ENCODE measurements at places on chromosomes 6 and 20.

GRCh38 chr20:40941133-40941610 lies 87.5 kb upstream of the TOP1 start:
- no peak for DNase-seq

DNA sequence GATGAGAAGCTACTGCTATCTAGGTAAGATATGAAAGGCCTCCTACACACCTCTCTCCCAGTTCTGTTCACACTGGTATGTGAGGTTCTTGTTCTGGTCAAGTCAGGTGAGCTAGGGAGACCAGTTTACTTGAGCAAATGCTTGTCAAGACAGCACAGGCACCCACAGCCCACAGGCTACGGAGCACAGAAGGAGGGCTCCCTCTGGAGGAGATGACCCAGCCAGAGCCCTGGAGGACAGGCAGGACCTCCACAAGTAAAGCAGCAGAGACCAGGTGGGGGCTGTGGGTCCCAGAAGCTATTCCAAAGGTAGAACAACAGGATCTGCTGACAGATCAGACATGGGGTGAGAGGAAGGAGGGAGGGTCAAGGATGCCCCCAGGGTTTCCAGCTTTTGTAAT lies 13.2 kb downstream of the MMP24OS start:
- DNase-seq = no peak

- no peak for DNase-seq
Measured at GRCh38 chr6:97289332-97289731, 6.3 kb upstream of the MMS22L start.

- DNase-seq = no peak
Measured at GRCh38 chr20:37416848-37417616, 71.1 kb downstream of the SRC start.

DNA sequence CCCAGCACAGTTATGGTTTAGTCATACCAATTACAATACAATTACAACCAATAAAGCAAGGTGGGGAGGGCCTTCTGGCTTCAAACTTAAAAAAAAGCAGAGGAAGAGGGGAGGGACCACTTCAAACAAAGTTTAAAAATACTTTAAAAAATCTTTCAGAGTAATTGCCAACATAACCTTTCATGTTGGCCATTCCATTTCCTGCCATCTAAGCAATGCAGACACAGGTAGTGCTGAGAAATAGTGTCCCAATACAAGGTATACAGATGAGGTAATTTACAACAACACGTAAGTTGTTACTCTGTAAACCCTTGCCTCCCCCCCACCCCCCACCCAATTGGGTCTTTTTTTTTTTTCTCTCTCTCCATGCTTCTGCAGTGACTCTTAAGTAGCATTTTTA lies 18.8 kb upstream of the TBC1D20 start:
- no peak for DNase-seq

- no peak for DNase-seq
Measured at GRCh38 chr6:154343473-154344308, 12.9 kb downstream of the IPCEF1 start.

- no peak for DNase-seq
Measured at GRCh38 chr20:5416086-5416485, 99.3 kb upstream of the PROKR2 start.

DNA sequence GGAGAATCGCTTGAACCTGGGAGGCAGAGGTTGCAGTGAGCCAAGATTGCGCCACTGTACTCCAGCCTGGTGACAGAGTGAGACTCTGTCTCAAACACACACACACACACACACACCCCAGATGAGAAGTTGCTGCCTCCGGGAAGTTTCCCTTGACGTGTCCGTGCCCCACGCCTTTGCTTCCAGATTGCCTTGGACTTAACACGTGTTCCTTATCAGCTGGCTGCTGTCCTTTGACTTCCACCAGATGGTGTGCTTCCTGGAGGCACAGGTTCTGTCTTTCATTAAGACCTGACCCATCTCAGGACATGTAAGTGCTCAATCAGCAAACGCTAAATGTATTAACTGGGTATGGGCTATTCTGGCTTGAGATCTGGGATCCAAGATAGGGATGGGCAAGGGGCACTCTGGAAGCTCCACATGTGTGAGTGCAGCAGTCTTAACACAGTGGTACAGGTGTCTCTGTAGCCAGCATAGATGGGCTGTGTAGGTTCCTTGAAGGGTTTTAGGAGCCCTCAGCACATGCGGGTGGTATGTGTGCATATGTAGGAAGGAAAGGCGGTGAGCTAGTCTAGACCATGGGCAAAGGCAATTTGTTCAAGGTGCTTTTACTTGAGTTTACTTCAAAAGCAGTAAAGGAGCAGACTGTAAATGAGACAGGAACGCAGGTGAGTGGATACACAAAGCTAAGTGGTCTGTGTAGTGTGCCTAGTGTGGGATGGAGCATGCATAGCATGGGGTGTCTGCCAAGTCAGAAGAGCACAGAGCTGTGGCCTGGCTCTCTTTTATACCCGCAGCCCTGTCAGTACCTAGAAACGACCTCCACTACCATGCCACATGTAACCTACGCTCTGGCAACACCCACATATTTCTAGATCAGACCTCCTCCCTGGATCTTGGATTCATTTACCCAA lies 11.6 kb downstream of the PIGT start:
- no peak for DNase-seq

DNA sequence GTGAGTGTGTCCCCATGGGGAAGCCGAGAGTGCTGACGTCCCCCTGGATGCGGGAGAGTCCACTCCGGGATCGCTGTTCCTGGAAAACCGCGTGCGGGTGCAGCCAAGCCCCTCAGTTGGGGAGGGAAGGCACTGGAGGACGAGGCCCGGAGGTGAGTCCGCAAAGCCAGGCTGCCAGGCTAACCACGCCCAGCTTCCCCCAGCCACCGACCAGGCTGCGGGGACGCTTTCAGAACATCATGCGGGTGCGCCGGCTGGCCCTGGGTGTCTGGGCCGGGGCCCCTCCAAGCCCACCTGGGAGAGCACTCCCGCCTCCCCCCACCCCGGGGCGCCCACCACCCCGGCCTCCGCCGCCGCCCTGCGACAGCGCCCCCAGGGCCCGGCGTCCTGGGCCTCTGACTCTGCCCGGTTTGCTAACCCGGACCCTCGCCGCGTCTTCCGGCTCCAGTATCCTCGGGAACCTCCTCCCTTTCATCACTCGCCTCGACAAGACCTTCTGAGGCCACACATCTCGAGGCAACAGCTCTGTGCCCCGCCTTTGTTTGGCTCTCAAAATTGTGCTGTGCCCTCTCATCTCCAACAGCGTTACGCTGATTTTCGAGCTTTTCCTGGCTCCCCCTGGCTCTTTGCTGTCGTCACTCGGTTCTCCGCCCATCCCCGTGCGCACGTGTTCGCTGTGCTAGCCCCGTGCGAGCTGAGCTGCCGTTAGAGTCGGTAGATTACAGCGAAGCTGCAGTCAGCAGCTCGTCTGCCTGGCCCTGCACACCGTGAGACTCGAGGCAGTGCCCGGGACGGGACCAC lies 47.1 kb upstream of the ENTPD6 start:
- DNase-seq = peak; percentile 24

DNA sequence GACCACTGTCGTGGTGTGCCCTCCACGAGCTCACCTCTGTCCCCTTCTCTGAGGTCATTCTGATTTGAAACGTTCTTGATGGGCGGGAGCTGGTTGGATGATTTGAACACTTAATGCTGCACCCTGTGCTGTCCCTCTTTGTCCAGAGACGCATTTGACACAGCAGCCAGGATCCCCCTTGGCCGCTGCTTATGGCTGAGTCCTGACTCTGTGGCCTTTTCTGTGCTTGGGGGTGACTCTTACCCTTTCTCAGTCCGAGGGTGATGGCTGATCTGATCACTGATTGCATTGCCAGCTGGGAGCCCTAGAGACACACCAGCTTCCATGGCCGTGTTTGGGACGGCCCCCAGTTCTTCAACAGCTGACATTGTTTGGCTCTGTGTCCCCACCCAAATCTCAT lies 43.5 kb upstream of the FRMD1 start:
- no peak for DNase-seq

GRCh38 chr6:88775866-88776571 lies 187.4 kb downstream of the RNGTT start:
- DNase-seq = no peak

GRCh38 chr20:19823216-19823615 lies 65.2 kb downstream of the RIN2 start:
- no peak for DNase-seq

- no peak for DNase-seq
Measured at GRCh38 chr6:111676383-111676782, 70.7 kb upstream of the TRAF3IP2 start.

DNA sequence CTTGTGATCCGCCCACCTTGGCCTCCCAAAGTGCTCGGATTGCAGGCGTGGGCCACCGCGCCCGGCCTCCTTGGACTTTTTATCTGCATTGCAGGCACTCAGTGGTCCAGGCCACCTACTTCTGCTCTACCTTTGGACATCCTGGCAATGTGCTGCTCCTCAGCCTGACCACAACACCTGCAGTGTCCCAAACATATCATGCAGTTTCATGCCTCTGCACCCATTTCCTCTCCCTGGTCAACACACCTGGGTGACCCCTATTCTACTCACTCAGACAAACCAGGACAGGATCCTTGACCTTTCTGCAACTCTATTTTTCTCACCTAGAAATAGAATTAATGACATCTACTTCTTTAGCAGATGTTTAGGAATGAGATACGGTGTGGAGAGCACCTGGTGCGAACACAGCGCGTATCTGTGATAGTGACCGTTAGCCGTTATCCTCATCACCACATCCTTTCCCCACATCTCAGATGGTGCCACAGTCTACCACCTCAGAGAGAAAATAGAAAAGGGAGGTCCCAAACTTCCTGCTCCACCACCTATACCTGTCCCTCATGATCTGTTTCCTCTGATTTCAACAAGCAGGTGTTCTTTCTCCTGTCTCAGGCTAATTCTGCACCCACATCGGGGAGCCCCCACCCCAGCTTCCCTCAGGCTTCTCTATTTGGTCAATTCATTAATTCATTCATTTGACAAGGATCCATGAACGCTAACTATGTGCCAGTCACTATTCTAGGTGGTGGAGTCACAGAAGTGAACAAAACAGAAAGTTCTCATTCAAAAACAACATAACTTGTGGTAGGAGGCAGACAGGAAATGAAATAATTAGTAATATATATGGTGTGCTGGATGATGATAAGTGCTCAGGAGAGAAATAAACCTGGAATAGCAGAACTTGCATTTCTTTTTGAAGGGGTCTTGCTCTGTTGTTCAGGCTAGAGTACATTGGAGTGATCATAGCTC lies 4.3 kb upstream of the BTN3A2 start:
- no peak for DNase-seq

DNA sequence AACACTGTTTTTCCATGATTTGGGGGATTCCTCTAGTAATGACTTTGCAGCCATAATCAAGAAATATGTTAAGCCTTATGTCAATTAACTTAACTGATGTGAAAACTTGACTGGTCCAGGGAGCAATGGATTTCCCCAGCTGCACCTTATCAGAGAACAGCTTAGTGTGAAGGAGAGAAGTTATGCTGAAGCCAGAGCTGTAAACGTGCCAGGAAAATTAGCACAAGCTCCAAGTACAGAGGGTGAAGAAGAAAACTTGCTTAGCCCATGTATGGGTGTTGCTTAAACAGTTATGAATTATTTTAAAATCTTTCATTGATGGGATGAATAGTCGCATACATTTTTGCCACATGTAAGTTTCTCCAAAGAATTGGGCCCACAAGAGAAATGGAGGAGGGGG lies 214.9 kb upstream of the RNF217 start:
- DNase-seq = no peak

DNA sequence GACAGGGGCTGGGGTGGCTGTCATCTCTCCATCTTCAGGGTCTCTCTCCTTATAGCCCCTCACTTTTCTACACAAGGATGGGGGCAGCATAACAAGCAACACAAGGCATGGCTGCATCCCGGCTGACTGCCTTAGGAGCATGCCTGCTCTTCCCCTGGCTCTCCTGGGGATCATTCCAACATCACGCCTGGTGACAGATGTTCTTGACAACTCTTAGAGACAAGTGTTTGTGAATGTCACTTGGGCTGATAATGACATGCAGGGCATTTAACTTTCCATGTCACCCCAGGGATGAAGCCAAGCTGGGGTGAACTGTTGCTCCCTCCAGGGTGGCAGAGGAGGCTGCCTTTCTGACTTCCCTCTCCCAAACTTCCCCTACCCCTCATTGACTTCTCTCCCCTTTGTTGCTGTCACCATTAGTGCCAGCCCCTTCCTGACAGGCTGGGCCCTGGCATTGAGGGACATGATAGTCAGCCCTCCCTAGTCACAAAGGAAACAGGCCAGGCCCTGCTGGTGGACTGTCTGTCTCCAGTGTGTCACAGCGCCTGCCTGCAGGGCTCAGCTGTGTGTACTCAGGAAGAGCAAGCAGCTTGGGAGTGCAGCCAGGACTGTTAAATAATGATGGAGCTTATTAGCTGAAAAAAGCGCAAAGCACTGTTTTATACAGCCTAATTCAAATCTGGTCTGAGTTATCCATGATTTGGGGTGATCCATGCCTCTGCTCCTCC lies 161.8 kb downstream of the LRFN2 start:
- no peak for DNase-seq

DNA sequence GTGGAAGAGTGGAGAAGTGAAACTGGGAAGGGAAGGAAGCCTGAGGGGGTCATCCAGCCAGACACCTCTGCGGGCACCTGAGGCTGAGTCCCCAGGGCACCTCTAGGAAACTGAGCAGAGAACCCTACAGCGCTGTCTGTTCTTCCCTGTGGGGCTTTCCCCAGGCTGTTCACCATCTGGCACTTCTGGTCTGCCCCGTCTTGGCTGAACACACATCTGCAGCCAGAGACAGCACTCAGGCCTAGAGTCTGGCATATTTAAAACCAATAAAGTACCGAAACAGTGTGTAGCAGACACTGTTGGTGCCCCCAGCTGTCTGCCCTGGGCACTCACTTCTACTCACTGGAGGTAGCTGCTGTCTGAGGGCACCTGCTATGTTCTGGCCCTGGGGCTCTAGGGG lies 9.4 kb upstream of the ARFGEF2 start:
- DNase-seq = no peak

GRCh38 chr20:57106030-57106682 lies 160.3 kb downstream of the BMP7 start:
- DNase-seq = no peak

- no peak for DNase-seq
Measured at GRCh38 chr20:50632701-50633100, 58.6 kb downstream of the RIPOR3 start.

DNA sequence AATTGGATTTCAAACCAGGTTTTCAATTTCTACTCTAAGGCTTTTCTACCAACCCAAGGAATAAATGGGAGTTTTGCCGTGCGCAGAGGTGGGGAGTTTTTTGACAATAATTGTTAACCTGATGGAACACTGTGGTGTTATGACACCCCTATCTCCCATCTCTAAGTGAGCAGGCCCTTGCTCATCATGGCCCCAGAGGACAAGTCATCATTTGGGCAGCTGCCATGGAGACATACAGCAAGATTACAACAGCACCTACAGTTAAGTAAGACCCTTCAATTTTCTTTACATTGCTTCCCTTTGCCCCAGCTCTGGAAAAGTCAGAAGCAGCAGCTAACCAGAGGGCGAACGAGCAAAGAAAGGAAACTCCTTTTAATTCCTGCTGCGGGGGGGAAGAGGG lies 54.3 kb downstream of the ADGRF5 start:
- no peak for DNase-seq

GRCh38 chr6:14912226-14912625 lies 333.6 kb upstream of the JARID2 start:
- no peak for DNase-seq

DNA sequence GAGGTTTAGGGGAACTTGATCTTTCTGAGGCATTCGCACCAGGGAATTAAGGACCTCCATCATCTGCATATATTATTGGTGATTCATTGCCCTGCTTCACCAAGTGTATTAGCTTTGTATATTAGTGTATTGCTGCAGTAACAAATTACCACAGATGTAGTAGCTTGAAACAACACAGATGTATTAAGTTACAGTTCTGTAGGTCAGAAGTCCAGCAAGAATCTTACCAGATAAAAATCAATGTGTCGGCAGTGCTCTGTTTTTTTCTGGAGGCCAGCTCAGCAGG lies 65.8 kb downstream of the HMGN3 start:
- DNase-seq = no peak
